Glomerular endothelial cell (primary cell): ENCODE measurements at places on chromosomes 16 and 17. TPM values are rescaled to one million over a fixed set of nuclear protein-coding genes. Genes with fewer than 3 reads are reported as not detected.

- DNase-seq: no peak
Observed at GRCh38 chr17:15185625-15185991, 79.5 kb downstream of the PMP22 start.

- no peak for DNase-seq
Observed at GRCh38 chr16:62638324-62638911, 602.2 kb upstream of the CDH8 start.

DNA sequence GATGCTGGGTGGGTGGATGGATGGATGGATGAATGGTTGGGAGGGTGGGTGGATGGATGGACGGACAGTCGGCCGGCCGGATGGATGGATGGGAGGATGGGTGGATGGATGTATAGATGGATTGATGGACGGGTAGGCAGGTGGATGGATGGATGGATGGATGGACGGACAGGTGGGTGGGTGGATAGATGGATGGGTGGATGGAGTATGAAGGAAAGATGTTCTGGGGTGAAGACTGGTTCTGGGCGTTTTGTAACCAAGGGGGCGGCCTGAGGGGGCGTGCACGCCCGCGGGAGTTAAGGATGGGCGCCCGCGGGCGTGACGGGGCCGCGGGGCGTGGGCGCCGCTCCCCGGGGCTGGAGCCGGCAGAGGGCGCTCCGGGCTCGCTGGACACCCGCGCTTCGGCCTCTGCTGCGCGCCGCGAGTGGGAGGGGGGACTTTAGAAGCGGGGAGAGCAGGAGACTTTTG is at the start of gene NECAB2:
NECAB2 (plus strand) TSS at position 407 of the 468 bp plus-strand sequence. CDS start 405 bp downstream, outside the sequence.
- no peak for DNase-seq

DNA sequence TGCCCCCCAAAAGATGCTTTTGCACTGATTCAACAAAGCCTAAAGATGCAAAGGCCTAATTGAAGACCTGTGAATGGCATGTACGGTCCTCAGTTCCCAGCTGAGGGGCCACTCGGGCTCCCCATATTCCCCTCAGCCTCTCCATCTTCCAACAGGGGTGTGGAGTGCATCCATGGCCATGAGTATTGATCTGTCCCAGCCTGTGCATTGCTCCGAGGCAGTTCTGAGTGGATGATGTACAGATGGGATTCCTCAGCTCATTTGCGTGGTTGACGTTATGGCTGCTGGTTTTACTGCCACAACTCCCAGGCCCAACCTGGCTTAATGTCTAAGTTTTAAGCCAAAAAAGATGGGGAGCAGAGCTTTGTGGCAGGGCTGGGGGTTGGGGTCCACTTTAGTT is 162.7 kb upstream of the ZNF267 start:
- no peak for DNase-seq

GRCh38 chr16:70392606-70393005 is 45.9 kb downstream of the DDX19A start:
- DNase-seq: no peak

GRCh38 chr17:16383772-16384287 is 2.9 kb downstream of the UBB start:
- DNase-seq: no peak

GRCh38 chr16:24822542-24822941 is 23.2 kb upstream of the SLC5A11 start:
- DNase-seq: no peak

DNA sequence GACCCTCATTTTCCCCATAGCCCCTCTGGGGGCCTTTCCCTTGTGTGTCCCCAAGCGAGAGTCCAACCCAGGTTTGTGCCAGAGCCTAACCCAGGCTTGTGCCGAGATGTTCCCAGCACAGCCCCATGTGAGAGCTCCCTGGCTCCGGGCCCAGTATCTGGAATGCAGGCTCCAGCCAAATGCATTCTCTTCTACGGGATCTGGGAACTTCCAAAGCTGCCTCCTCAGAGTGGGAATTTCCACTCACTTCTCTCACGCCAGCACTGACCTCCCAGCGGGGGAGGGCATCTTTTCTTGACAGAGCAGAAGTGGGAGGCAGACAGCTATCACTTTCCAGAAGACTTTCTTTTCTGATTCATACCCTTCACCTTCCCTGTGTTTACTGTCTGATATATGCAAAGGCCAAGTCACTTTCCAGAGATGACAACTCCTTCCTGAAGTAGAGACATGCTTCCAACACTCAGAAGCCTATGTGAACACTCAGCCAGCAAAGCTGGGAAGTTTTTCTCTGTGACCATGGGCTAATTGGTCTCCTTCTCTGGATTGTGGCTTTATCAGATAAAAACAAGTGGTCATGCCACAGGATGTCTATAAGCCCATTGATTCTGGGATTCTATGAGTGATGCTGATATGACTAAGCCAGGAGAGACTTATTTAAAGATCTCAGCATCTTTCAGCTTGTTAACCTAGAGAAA is 2.5 kb upstream of the CCL2 start:
- DNase-seq: no peak

- DNase-seq: no peak
Observed at GRCh38 chr16:67457611-67458010, 23.3 kb downstream of the ATP6V0D1 start.

DNA sequence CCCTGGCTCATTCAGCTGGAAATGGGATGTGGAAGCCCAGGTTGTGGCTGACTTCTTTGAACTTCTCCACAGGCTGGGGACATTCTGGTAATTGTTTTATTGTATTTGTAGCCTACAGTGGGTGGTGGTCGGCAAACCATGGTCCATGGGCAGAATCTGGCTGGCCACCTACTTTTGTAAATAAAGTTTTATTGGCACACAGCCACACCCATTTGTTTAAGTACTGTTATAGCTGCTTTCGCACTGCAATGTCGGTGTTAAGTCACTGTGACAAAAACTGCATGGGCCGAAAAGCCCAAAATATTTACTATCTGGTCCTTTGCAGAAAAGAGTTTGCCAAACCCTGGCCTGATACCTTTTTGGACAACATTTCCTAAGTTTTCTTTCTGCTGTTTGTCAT is 86.2 kb downstream of the NTN1 start:
- DNase-seq: no peak

DNA sequence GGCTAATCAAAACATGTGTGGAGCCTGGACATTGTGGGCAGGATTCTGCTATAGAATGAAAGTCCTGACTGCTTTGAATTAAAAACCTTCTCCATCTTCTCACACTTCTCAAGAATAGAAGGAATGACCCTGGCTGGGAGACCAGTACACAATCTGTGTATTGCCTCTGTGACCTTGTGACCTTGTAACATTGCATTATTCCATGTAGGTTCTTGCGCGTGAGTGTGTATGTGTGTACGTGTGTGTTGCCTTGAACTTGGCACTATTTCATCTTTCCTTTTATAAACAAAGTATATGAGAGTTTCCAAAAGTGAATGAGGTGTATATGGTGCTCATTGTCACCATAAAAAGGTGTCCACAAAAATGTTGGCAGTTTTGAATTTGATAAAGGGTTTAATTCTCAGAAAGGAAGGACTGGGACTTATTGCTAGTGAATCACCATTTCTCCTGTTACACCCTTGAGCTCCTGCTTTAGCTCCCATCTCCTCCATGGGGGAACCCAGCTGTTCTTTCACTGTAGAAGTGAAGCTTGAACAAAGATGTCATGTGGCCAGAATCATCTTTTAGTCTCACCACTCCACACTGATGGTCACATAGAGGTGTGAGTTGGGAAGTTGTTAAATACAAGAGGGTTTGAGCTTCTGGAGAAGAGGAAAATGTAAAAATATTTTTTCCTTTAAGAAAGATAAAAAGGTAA is 244.9 kb downstream of the FTO start:
- DNase-seq: no peak

DNA sequence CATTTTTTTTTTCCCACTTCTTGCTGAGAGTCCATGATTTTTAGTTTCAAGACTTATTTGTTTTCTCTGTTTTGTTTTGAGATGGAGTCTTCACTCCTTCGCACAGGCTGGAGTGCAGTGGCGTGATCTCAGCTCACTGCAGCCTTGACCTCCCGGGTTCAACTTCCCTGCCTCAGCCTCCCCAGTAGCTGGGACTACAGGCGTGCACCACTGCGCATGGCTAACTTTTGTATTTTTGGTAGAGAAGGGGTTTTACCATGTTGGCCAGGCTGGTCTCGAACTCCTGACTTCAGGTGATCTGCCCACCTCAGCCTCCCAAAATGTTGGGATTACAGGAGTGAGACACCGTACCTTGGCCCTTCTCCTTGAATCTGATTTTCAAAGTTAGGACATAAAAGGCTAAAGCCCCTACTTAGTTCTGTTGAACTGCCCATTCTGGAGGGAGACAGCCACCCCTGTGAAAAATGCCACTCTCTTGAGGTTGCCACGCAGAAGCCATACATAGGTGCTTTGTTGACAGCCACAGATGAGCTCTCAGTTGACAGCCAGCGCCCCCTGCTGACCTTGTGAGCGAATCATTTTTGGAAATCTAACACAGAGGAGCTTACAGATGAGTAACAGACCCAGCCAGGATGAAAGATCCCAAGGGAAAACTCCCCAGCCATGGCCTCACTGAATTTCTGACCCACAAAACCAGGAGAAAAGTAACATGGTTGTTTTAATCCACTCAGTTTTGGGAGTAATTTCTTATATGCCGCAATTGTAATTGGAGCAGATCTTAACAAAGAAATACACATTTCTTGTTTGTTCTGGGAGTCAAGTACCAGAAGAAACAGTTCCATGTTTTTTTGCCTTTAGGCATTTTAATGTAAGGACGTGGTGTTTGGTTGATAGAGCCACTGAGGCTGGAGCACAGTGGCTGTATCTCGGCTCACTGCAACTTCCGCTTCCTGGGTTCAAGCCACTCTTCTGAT is 38.8 kb downstream of the PKD1L3 start:
- DNase-seq: peak; percentile 63

GRCh38 chr17:40582328-40582901 is 17.1 kb upstream of the CCR7 start:
- DNase-seq: peak; percentile 76

DNA sequence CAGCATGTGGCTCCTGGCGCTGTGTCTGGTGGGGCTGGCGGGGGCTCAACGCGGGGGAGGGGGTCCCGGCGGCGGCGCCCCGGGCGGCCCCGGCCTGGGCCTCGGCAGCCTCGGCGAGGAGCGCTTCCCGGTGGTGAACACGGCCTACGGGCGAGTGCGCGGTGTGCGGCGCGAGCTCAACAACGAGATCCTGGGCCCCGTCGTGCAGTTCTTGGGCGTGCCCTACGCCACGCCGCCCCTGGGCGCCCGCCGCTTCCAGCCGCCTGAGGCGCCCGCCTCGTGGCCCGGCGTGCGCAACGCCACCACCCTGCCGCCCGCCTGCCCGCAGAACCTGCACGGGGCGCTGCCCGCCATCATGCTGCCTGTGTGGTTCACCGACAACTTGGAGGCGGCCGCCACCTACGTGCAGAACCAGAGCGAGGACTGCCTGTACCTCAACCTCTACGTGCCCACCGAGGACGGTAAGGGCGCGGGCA is 645 bp downstream of the NLGN2 start:
- DNase-seq: no peak

DNA sequence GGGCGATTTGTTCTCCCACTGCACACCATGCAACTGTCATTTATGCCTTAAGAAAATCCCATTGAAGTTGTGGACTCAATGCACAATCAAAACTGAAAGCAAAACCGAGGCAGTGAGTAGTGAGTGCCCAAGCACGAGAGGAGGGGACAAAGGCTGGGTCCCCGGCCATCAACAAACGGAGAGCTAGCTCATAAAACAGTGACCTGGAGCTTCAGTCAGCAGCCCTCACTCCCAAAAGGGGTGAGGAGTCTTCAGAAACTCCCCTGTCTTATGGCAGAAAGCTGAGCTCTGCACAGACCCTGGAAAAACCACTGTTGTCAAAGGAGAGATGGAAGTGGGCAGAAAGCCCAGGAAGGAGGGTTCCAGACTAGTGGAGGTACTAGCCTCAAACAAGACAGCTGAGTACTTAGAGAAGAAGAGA is 96.9 kb downstream of the ADCY9 start:
- DNase-seq: no peak

DNA sequence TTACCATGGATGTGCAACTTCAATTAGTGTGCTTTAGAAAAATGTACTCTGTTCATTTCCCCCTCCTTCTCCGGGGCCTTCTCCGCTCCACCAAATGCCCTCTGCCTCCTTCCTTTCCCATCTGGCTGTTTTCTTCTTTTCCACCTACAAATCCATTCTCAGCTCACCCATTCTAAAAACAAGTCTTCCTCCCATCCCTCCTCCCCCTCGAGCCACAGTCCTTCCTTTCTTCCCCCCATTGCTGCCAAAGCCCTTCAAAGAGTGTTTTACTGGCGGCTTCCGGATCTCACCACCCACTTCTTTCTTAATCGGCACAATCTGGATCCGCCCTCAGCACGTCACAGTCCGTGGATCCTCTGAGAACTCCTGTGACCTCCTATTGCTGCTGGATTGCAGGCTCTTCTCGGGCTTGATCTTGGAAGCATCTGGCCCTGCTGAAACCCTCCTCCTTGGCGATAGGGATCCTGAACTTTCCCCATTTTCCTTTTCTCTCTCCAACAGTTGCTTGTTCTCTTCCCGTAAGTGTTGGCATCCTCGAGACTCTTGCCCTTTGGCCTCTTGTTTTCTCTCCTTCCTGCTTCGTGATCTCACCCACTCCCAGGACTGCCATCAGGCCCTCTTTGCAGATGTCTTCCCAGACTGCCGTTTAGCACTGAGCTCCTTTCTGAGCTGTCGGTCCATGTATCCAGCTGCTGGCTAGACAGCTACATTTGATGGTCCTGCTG is 36.0 kb upstream of the FBXO47 start:
- DNase-seq: no peak

GRCh38 chr17:1482680-1483079 is 9.8 kb downstream of the MYO1C start:
- DNase-seq: no peak

- DNase-seq: no peak
Observed at GRCh38 chr17:17057057-17057551, 14.8 kb downstream of the MPRIP start.

DNA sequence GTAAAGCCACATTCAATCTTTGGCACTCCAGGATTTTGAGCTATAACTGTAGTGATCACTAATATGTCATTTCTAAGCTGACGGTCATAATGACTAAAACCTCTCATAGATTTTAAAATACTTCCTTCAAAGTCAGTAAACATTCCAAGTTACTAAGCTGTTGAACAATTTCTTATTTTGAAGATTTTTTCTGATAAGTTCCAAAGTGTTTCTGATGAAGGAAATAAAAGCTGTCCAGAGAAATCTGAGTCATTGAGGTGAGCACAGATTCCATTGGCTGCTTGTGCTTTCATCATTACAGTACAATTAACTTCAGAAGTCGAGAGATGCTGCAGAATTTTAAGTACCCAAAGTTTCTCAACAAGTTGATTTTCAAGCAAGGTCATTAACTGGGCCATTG is 23.9 kb downstream of the NLRC5 start:
- DNase-seq: no peak

- no peak for DNase-seq
Observed at GRCh38 chr17:21464611-21465021, 88.5 kb downstream of the KCNJ12 start.

GRCh38 chr16:81608523-81609209 is 164.1 kb downstream of the CMIP start:
- DNase-seq: no peak

The KRT35 gene
- total RNA-seq: not detected in 2 replicates

The FOXF1 gene
- 10.6 and 11.6 TPM in 2 replicates for total RNA-seq

The UQCRC2 gene
- total RNA-seq: 134 and 164 TPM in 2 replicates

The CCDC102A gene
- total RNA-seq: 22.6 and 25.1 TPM in 2 replicates

The SEPTIN12 gene
- not detected in 2 replicates for total RNA-seq

The CD7 gene
- not detected in 2 replicates for total RNA-seq

The FLYWCH1 gene
- 49.2 and 56.5 TPM in 2 replicates for total RNA-seq

The SDR42E1 gene
- 3.5 and 6.6 TPM in 2 replicates for total RNA-seq

The CD300LB gene
- total RNA-seq: not detected in 2 replicates

The IRF8 gene
- total RNA-seq: 0.63 and 1.5 TPM in 2 replicates

The ZSCAN32 gene
- total RNA-seq: 10.8 and 11.7 TPM in 2 replicates

The TBC1D3C gene
- not detected in 2 replicates for total RNA-seq

The ABCA3 gene
- total RNA-seq: 57.2 and 79.5 TPM in 2 replicates

The ERN2 gene
- not detected in 2 replicates for total RNA-seq
